ENCODE measurements at places on chromosomes 12 and 14.

- DNase-seq, result no peak
These were observed 176.4 kb downstream of the TMTC2 start for GRCh38 chr12:82862876-82863649.

DNA sequence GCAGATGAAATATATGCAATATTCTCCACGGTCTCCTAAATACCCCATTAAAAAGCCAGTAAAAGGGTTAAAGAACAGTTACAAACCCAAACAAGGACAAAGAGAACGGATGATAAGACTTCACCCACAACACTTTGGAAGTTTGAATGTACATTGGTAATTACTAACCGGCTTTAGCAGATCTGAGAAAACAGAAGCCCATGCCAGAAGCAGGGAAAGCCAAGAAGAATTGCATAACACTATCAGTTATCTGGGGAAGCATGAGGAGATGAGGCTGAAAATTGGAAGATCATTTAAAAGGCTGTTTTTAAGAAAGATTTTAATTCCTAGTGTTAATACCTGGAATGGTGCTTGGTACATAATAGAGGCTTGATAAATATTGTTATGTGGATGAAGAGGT lies 55.6 kb upstream of the MYBPC1 start:
- DNase-seq, result no peak

DNA sequence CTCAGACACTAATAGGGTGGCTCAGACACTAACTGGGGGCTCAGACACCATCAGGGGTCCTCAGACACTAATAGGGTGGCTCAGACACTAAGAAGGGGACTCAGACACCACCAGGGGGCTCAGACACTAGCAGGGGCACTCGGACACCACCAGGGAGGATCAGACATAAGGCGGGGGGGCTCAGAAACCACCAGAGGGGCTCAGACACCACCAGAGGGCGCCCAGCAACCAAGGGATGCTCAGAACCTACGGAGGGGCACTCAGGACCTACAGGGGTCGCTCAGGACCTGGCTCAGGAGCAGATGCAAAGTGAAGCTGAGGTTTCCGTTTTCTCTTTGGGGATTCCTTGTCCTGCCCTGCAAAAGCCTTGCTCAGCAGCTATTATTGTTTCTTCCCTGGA lies 448.5 kb downstream of the TMEM121 start:
- DNase-seq, result no peak

GRCh38 chr12:43786899-43787693 lies 19.0 kb downstream of the TWF1 start:
- no peak for DNase-seq

- peak; percentile 33 for DNase-seq
These were observed 8.2 kb upstream of the PPP2R5E start for GRCh38 chr14:63551332-63551731.

GRCh38 chr12:88993651-88994050 lies 358.6 kb downstream of the DUSP6 start:
- peak; percentile 67 for DNase-seq

DNA sequence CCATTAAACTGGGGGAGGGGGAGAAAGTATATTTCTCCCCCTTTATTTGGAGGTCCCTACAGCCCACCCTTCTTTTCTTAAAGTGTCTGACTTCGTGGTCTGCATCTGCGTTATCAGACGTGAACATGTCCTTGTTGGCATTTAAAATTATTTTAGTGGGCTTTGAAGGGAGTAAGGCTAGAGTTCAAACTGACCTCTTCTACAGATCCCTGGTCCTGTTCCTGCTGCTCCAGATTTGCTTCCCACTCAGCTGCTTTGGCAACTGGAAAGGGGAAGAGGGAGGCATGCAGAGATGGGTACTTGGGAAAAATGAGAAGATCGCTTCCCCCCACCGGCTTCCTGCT lies 611 bp upstream of the SIX6 start:
- DNase-seq, result no peak

DNA sequence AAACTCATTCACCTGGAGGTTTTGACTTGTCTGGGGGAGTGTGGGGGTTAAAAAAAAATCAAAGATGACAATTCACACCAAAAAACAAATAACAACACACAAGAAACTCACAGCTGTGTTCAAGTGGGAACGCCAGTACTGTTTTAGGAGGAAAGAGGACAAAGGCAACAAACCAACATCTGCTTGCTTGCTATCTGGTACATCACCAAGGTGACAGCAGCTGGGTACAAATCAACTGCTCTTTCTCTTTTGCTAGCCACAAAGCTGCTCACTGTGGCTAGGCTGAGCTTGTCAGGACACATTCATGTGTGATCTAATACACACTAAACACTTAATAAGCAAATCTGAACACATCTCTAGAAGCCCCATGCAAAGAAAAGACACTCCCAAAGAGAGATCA lies 128.0 kb upstream of the RAP1B start:
- no peak for DNase-seq

DNA sequence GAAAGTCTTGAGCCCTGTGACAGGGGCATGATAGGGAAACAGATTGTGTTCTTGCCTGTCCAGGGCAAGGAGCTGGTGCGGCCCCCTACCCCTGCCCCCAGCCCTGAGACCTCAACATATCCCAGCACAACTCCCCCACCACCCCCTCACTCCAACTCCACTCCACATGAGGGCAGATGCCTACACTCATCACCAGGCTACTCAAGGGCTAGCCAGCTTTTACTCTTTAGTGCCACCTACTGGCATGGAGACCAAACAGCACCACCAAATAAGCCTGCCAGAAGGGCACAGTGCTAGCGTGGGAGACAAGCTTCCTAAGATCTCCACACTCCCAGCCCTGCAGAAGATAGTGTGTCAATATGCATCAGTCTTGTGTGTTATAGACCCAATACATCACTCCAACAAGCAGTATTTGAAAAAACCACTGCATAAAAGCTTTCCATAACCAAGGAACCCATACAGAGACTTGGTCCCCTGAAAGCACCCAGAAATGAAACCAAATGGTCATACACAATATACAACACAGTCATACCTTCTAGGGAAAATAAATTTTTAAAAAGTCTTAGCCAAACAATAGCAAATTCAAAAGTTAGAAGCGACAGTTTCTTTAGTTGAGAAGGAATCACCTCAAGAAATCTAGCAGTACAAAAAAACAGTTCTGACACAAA lies 154.4 kb downstream of the KCNK10 start:
- peak; percentile 15 for DNase-seq

DNA sequence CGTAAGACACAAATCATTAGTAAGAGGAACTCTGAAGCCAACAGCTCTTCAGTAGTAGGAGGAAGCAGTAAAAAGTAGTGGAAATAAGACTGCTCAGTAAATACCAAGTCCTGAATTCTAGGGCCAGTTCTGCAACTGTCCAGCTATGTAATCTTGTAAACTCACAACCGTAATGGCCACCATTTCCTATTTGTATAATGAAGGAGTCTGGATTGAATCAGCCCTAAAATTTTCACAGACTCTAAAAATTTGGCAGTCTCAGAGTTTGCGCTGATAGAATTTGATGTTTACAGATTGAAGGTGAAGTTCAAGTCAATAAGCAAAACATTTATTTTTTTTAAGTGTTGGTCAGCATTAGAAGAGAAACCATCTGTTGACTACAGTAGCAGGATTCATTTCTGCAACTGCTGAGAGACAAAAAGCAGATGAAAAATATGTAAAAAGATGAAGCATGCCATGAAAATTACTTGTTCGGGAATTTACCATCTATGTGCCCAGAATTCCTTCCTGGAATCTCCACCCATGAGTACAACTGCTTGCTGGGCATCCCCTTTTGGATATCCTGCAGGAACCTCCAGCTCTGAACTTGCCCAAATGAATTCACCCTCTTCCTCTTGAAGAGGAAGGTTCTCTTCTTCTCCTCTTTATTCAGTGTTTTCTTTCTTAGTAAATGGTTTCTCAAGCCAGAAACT lies 47.5 kb downstream of the GALNT4 start:
- DNase-seq, result no peak

DNA sequence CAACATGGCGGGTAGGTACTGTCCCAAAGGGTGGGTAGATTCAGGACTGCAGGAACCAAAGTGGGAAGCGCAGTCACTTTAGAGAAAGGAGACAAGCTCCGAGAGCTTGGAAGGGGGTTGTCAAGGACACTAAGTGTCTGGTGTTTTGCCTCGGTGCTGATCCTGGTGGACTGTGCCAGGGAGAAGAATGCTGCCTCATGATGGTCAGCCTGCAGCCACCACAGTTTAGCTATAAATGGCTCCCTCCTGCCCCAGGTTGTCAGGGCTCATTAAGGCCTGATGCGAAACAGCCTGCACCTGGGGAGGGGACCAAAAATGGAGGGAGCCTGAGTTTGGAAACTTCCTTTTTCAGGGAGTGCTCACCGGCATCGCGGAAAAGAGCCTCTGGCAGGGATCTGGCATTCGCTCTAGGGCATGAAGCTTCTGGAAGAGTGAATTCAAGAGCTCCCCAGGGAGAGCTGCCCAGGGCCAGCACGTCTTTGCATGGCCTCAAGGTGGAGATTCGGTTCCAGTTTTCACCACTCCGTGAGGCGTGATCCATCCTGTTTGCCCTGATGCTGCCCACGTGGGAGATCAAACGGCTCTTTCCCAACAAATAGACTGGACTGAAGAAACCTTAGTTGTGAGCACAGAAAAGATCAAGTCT lies 164.0 kb downstream of the FOXN3 start:
- DNase-seq, result peak; percentile 10

DNA sequence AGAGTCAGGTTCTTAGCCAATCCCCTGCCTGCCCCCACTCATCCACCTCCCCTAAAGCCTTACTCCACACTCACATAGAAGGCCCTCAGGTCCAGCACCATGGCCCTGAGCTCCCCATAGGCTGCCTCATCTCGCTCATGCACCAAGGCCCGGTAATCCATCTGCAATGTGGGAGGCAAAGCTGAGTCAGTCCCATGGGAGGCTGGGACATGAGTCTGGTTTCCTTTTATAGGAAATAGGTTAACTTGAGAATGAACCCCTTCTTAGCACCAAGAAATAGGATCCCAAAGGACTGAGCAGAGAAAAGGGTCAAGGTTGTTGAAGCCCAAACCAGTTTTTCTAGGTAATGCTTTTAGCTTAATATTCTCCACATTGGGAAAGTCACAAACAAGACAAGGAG lies 2.1 kb upstream of the EMC9 start:
- peak; percentile 47 for DNase-seq

- no peak for DNase-seq
These were observed 67.7 kb downstream of the DIO3 start for GRCh38 chr14:101628975-101629374.

GRCh38 chr12:318759-319515 lies 56.3 kb upstream of the SLC6A13 start:
- DNase-seq, result no peak

- peak; percentile 95 for DNase-seq
These were observed 846.8 kb downstream of the NRXN3 start for GRCh38 chr14:79016828-79017505.

DNA sequence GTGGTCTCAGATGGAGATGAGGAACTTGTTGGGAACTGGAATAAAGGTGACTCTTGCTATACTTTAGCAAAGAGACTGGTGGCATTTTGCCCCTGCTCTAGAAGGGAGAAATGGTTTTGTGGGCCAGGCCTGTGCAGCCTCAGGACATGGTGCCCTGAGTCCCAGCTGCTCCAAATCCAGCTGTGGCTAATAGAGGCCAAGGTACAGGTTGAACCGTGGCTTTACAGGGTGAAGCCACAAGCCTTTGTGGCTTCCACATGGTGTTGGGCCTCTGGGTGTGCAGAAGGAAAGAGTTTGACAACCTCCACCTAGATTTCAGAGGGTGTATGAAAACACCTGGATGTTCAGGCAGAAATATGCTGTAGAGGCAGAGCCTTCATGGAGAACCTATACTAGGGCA lies 586.0 kb downstream of the FLRT2 start:
- no peak for DNase-seq

- DNase-seq, result no peak
These were observed 1241.2 kb upstream of the FLRT2 start for GRCh38 chr14:84288781-84289180.

GRCh38 chr14:103073876-103074728 lies 9.9 kb upstream of the LBHD2 start:
- no peak for DNase-seq

DNA sequence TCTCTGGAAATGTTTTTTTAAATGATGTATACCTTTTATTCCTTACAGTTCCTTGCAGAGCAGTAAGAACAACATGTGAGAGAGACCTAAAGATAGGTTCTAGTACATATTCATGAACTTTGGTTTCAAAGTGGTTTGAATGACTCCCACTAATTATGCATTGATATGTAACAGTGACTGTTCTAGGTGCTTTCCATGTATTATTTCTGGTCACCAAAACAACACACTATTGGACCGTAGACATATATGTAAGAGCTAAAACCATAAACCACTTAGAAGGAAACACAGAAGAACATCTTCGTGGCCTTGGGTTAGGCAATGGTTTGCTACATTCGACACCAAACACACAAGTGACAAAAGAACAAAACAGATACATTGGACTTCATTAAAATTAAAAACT lies 37.9 kb downstream of the SOX5 start:
- no peak for DNase-seq

GRCh38 chr14:23141706-23142444 lies 22.8 kb upstream of the CEBPE start:
- DNase-seq, result peak; percentile 27

GRCh38 chr12:54592316-54592715 lies 3.9 kb upstream of the PPP1R1A start:
- DNase-seq, result no peak

GRCh38 chr14:85579942-85580341 lies 50.0 kb downstream of the FLRT2 start:
- DNase-seq, result peak; percentile 49

GRCh38 chr12:132886529-132887477 lies 602 bp downstream of the CHFR start:
- DNase-seq, result no peak

- no peak for DNase-seq
These were observed 98.2 kb downstream of the ADAMTS20 start for GRCh38 chr12:43453761-43454160.

GRCh38 chr12:9039397-9039977 lies 50.1 kb downstream of the KLRG1 start:
- peak; percentile 44 for DNase-seq

DNA sequence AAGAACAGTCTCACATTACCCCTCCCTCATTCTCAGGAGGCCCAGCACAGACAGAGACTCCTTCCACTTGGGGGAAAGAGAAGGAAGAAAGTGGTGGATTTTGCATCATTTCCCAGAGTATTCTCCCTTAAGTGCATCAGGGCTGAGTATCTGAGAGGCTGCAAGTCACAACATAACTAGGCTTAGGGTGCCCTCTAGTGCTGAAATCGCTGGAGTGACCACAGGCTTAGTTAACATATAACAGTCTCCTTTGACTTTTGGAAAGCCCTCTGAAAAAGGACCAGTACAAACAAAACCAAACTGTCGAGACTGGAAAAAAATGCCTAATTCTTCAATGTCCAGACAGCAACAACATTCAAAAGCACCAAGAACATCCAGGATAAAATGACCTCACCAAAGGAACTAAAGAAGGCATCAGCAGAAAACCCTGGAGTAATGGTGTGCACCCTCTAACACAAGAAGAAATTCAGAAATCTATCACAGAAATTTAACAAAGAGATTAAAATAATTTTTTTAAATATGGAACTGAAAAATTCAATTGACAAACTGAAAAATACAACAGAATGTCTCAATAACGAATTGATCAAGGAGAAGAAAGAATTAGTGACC lies 412.3 kb downstream of the RPS29 start:
- DNase-seq, result peak; percentile 64
